ENCODE measurements at places on chromosomes 5 and 9. TPM values are rescaled to one million over a fixed set of nuclear protein-coding genes. Genes with fewer than 3 reads are reported as not detected.

Gene MINAR2
- total RNA-seq: not detected

Gene ZNF483
- 2.5 TPM for total RNA-seq

Gene ACOT12
- total RNA-seq: not detected

Gene ELOVL7
- 0.72 TPM for total RNA-seq

Gene AFAP1L1
- 8.3 TPM for total RNA-seq

Gene LYRM7
- 7.0 TPM for total RNA-seq

Gene TRPM3
- total RNA-seq: 0.22 TPM

Gene MEGF10
- total RNA-seq: 19.5 TPM

- H3K27ac ChIP-seq: peak overlapping the region; percentile 52
- no peaks in the 10 kb centered on the region for H3K36me3 ChIP-seq
- DNase-seq: no peak
- H3K27me3 ChIP-seq: no peaks in the 10 kb centered on the region
- H3K4me1 ChIP-seq: peaks cover 13% of the 10 kb centered on the region
These were observed 75.7 kb upstream of the TGFBR1 start for GRCh38 chr9:99029083-99029645.

- H3K27me3 ChIP-seq: no peaks in the 10 kb centered on the region
- H3K36me3 ChIP-seq: no peaks in the 10 kb centered on the region
- H3K4me3 ChIP-seq: no peak overlapping the region
- no peak for DNase-seq
- no peak overlapping the region for H3K27ac ChIP-seq
These were observed 375.8 kb downstream of the TAF11L14 start for GRCh38 chr5:18010053-18010452.

DNA sequence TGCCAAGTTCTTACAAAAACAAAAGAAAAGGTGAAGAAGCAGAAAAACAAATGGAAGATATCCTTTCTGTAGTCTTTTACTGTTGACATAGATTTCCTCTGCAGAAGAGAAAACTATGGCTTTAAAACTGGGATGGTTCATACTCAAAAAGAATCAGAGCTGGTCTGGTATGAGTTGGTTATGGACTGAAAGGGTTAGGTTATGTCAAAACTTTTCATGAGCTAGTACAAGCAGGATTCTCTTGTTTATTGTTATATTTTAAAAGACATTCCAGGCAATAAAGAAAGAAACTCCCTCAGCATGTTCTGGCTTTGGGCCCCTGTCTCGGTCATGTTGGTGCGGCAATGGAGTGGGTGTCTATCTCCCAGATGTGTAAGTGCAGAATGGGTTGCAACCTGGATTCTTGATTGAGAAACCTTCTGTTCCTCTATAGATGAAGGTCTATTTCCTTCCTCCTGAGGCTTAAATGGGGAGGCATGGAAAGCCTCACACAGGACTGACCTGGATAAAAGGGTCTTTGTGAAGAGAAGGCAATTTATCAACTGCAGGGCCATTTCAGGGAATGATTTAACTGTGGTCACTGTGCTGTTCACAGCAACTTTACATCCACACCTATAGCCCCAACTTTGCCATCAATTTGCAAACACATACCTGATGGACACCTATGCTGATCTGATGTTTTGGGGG, 209.6 kb upstream of the TNC start:
- no peaks in the 10 kb centered on the region for H3K4me1 ChIP-seq
- no peak overlapping the region for H3K27ac ChIP-seq
- no peak overlapping the region for H3K4me3 ChIP-seq
- peak; percentile 42 for DNase-seq
- H3K27me3 ChIP-seq: no peaks in the 10 kb centered on the region

DNA sequence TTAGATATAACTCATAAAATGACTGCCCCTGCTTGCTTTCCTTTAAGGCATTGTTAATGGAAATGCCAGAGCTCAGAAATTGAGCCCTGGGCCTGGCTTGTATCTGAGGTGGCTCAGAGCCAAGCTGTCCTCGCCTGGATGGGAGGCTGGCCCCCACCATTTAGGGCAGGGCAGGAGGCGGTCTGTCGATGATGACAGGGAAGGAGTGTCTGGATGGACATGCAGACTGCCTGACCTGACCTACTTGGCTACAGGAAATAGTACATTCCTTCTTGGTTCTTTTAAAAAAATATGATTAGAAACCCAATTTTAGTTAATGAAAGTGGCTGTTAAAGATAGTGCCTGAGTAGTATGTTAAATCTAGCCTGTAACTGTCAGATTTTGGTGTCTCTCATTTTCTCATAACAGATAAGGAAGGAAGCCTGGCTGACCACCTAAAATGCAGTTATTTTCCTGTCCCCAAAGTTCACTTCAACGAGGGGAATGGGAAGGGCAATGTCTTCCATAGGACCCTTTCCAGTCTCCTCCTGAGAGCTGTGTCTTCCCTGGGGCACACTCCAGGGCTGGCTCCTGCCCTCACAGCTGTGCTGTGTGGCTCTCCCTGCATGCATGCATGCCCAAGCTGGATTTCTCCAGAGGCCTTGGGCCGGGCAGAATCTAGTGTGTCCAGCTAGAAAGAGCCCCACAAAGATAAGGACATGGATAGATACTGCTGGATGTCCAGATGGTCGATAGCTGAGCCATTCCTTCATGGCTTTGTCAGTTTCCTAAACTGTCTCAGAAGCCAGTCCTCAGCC, 42.3 kb downstream of the MACROH2A1 start:
- peaks cover 36% of the 10 kb centered on the region for H3K4me1 ChIP-seq
- DNase-seq: peak; percentile 54
- H3K27me3 ChIP-seq: no peaks in the 10 kb centered on the region
- no peak overlapping the region for H3K4me3 ChIP-seq

DNA sequence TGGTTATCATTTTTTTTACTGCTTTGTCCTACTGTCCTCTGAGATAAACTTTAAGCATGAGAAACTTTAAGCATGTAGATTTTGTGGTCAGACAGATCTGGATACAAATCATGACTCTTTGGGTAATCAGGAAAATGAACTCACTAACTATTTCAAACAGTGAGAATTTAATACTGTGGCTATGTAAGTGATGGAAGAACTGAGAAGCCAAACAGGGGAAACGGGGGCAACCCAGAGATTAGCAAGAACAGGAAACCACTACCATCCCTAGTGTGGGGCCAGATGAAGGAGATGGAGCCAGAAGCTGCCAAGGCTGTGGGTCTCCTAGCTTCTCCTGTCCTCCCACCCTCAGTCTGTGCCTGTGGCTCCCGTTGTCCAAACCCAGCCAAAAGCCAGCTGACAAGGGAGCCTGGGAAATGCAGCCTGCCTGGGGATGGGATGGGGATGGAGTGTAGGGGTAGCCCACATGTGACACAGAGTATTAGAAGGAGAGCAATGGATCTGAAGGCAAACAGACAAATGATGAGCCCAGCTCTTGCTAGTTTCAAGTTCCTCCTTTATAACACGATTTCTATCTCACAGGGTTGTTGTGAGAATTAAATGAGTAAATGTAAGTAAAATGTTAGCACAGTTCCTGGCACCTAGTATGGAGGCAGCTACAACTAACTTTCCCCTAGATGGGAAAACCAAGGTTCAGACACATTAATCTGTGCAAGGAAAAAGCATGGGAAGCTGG, 27.7 kb upstream of the CDC23 start:
- H3K27me3 ChIP-seq: peaks cover 39% of the 10 kb centered on the region
- no peak overlapping the region for H3K4me3 ChIP-seq
- no peak for DNase-seq
- H3K27ac ChIP-seq: no peak overlapping the region
- H3K4me1 ChIP-seq: peaks cover 5% of the 10 kb centered on the region
- no peaks in the 10 kb centered on the region for H3K36me3 ChIP-seq

DNA sequence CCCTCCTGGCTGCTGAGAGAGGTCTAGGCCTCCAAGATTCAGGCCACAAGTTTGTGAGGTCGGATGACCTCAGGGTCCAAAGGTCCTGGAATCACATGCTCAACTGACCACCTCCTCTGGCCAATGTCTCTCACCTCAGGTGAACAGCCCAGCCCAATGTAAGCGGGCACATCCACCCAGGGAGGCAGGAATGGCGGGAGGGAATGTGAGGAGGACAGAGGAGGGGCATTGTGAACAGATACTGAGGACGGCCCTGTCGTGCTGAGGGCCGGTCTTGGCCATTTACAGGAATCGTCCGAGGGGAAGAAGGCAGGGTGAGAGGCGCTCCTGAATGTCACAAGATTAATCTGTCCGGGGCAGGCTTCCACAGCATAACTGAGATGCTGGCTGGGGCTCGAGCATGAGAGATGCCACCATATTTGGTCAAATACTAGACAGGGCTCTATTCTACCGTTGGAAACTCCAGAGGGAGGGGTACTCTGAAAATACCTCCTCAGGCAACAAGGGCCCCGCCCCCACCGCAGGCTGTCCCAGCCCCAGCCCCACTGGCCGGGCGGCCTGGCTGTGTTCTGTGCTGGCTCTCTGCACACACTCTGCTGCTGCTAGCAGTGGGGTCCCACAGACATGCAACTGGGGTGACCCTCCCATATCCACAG, 1.5 kb upstream of the IL17B start:
- no peak overlapping the region for H3K4me3 ChIP-seq
- H3K4me1 ChIP-seq: peaks cover 10% of the 10 kb centered on the region

GRCh38 chr5:157821822-157822622, 36.9 kb downstream of the CLINT1 start:
- H3K4me3 ChIP-seq: no peak overlapping the region
- H3K36me3 ChIP-seq: no peaks in the 10 kb centered on the region
- H3K4me1 ChIP-seq: no peaks in the 10 kb centered on the region
- H3K27ac ChIP-seq: no peak overlapping the region
- no peaks in the 10 kb centered on the region for H3K27me3 ChIP-seq

- H3K36me3 ChIP-seq: no peaks in the 10 kb centered on the region
- H3K4me3 ChIP-seq: no peak overlapping the region
- no peaks in the 10 kb centered on the region for H3K4me1 ChIP-seq
- no peaks in the 10 kb centered on the region for H3K27me3 ChIP-seq
- no peak for DNase-seq
These were observed 499.5 kb upstream of the KLF4 start for GRCh38 chr9:107989099-107989498.

DNA sequence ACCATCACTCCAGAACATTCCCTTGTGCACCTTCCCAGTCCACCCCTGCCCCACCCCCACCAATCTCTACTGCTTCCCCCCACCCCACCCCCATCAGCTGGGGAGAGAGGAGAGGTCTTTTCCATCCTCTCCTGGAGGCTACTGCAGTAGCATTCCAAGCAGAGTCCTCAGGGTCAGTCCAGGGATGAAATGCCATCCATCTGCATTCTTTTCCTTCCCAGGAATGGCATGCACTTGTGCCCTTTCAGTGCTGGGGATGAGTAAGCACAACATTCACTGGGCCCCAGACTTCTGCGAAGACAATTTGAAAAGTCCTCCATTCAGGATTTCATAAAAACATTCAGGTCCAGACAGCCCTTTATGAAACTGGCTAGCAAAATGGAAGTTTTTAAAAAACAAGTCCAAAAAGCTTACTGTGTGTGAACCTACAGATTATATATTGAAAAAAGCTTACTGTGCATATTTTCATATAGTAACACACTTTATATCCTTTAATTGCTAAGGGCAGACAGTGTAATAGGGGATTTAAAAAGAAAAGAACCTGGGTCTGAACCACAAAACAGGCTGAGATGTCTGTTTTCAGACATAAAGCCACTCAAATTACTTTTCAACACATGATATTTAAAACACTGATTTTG, 50.0 kb upstream of the GOLPH3 start:
- no peaks in the 10 kb centered on the region for H3K27me3 ChIP-seq
- DNase-seq: peak; percentile 76
- no peak overlapping the region for H3K27ac ChIP-seq
- H3K36me3 ChIP-seq: peaks cover under 1% of the 10 kb centered on the region
- H3K4me3 ChIP-seq: no peak overlapping the region

DNA sequence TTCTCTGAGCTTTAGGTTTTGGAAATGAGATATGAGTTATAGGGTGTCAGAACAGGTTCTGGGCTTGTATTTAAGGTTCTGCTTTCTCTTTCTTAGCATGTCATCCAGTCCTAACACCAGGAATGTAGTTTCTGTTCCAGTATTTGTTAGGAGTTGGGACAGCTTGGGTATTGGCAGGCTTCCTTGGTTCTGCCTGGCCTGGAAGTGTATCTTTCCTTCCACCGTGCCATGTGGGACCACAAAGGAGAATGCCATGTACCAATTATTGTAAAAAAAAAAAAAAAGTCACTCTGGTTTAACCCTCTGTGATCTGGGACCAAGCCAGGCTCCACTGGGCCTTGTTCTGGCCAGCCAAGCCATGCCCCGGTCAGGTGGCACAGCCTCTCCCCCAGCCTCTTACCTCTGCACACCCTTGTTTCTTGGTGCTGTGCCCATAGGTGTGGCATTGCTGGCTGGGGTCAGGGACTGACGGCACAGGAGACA, 47.8 kb downstream of the ARHGAP26 start:
- no peaks in the 10 kb centered on the region for H3K27me3 ChIP-seq
- H3K36me3 ChIP-seq: no peaks in the 10 kb centered on the region
- H3K4me1 ChIP-seq: peaks cover 34% of the 10 kb centered on the region
- H3K4me3 ChIP-seq: no peak overlapping the region
- DNase-seq: peak; percentile 25

- H3K4me3 ChIP-seq: no peak overlapping the region
- no peaks in the 10 kb centered on the region for H3K4me1 ChIP-seq
- peaks cover 13% of the 10 kb centered on the region for H3K27me3 ChIP-seq
These were observed 67.6 kb upstream of the BARHL1 start for GRCh38 chr9:132514821-132515220.

DNA sequence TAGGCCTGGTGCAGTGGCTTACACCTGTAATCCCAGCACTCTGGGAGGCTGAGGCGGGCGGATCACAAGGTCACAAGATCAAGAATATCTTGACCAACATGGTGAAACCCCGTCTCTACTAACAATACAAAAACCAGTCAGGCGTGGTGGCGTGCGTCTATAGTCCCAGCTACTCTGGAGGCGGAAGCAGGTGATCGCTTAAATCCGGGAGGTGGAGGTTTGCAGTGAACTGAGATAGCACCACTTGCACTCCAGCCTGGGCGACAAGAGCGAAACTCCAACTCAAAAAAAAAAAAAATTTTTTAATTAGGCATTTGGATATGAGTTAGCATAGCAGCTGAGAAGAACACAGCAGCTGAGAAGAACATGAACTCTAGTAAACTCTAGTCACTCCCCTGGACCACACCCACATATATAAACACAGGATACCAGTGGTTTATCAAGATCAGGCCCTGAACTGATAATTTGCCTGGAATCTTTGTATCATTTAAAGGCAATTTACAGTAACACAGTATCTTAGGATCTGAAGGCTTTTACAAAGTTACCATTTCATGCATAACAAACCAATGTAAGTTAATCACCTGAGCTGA, 4.6 kb upstream of the UGCG start:
- no peak for DNase-seq
- no peak overlapping the region for H3K27ac ChIP-seq
- H3K4me3 ChIP-seq: no peak overlapping the region
- H3K4me1 ChIP-seq: no peaks in the 10 kb centered on the region

- no peak overlapping the region for H3K4me3 ChIP-seq
- H3K27ac ChIP-seq: no peak overlapping the region
- no peaks in the 10 kb centered on the region for H3K4me1 ChIP-seq
These were observed 1821.6 kb upstream of the C9orf72 start for GRCh38 chr9:29394855-29395254.

DNA sequence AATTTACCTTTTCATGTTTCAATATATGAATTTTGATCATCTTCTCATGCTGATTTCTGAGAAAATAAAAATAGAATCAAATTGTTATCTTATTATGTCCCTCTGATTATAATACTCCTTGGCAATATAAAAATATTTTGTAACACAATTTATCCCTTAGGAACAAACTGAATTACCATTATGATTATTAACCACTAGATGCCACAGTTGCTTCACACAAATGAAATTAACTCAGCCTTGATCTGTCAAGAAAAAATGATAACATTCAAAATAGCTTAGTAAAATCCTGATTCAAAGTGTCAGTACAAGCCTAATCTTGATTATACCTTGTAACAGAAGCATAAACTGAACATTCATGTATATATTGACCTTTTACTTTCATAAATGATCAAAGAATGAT, 4.8 kb upstream of the CHSY3 start:
- no peak overlapping the region for H3K4me3 ChIP-seq
- H3K27ac ChIP-seq: no peak overlapping the region
- no peaks in the 10 kb centered on the region for H3K36me3 ChIP-seq
- DNase-seq: no peak

Data from astrocyte (in vitro differentiated cells and primary cell).